ENCODE measurements at places on chromosomes 6 and 20. TPM values are rescaled to one million over a fixed set of nuclear protein-coding genes. Genes with fewer than 3 reads are reported as not detected.

DNA sequence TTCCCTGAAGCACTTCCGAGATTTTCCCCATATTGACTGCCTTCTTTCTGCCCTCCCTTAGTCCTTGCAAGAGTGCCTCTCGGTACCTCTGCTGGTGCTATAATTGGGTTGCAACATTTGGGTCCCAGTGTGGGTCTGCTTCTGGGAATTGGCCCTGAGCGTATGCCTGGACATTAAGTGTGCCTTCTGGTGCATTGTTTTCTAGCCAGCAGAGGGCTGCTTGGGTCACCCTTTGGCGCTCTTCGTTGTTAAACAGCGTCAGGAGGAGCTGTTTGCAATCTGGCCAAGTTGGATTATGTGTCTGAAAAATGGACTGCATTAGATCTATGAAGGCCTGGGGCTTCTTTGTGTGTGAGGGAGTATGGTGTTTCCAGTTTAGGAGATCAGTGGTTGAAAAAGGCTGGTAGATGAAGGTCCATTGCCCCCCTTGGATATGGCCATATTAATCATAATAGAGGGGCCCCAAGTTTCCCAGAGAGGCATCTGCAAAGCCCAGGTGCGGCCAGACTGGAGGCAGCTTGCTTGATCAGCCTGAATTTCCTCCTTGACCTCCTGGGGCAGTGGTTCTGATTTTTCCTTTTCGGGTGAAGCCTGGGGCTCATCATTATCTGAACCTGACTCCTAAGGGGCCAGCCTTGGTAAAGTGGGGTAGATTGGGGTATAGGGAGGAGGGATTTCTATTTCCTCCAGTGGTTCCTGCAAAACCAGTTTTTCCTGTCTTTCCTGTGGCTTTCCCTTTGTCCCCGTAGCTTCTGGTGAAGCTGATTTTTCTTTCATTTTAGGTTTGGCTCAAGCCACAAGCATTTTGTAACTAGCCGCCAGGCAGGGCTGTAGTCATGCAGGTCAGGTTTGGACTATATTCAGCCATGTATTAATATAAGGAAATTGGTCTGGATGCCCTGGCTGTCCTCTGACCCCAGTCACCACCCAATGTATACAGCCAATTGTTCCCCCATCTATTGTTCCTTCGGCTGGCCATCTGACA lies 85.4 kb upstream of the GPR6 start:
- no peaks in the 10 kb centered on the region for H3K27me3 ChIP-seq
- no peaks in the 10 kb centered on the region for H3K36me3 ChIP-seq
- no peak overlapping the region for H3K27ac ChIP-seq
- no peak overlapping the region for H3K4me3 ChIP-seq
- H3K4me1 ChIP-seq, result peaks cover 15% of the 10 kb centered on the region
- no peak for DNase-seq

Gene PTK6
- total RNA-seq, result not detected

DNA sequence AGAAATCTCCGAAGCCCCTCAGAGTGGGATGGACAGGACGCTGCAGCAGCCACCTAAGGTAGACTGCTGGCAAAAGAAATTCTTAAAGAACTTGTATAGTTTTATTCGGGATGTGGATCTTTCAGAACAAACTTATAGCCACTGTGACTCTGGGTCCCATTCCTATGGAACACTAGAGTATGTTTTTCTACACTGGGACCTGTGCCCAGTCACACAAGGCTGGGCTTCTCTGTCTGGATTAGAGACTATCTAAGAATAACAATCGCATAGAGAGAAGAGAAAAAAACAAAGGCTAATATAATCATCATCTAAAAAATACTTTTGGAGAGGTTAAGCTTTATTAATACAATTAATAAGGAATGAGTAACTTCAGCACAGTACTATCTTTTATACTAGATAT lies 28.9 kb downstream of the RMND1 start:
- H3K4me3 ChIP-seq, result no peak overlapping the region
- H3K27me3 ChIP-seq, result no peaks in the 10 kb centered on the region
- H3K27ac ChIP-seq, result no peak overlapping the region
- H3K36me3 ChIP-seq, result peaks cover 33% of the 10 kb centered on the region
- no peaks in the 10 kb centered on the region for H3K4me1 ChIP-seq

GRCh38 chr20:58552366-58552934 lies 37.3 kb upstream of the APCDD1L start:
- H3K27ac ChIP-seq, result no peak overlapping the region
- no peak overlapping the region for H3K4me3 ChIP-seq
- no peaks in the 10 kb centered on the region for H3K27me3 ChIP-seq
- DNase-seq, result no peak
- H3K4me1 ChIP-seq, result no peaks in the 10 kb centered on the region
